Stimulated activated CD8-positive, alpha-beta memory T cell treated with anti-CD3 and anti-CD28 coated beads, Interleukin-2, amount 100 ng/mL, for 48 hours (primary cell): ENCODE measurements at places on chromosomes 7 and 10.

DNA sequence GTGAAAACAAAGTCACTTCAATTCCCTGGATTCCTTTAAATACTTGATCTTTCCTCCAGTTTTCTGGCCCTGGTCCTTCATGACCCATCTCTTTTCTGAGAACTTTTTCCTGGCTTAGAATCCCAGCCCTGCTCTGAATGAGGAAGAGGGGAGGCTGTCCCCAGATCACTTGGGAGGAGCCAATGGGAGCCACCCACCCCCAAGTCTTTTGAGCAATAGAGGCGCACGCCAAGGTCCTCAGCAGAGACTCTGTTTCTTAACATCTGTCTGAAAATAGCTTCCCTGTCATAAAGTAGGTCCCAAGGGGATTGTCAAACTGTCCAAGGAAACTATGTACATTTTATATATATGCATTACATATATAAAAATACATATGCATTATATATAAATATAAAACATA, 126.8 kb downstream of the ADRA2A start:
- DNase-seq = no peak

GRCh38 chr7:50645186-50645585, 80.0 kb upstream of the DDC start:
- no peak for DNase-seq

DNA sequence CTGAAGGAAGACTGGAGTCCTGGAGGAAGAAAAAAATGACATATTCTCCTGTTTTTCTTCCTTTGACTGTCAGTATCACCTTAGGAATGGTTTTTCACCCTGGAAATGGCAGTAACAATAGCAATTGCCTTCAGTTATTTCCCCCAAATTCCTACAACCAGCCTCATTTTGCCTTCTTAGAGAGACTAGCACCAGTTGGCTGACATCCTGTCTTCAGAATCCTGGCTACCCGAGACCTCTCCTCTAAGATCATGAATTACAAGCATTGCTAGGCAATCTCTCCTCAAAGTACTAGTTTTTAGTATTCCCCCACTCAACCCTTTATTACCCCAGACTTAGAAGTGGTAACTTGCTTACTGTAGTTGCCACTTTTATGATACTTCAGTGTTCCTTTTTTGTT, 53.4 kb downstream of the TAS2R16 start:
- no peak for DNase-seq

GRCh38 chr10:122331615-122332446, 42.7 kb upstream of the PLEKHA1 start:
- no peak for DNase-seq

- DNase-seq = no peak
Measured at GRCh38 chr7:71155236-71155635, 23.3 kb downstream of the GALNT17 start.

DNA sequence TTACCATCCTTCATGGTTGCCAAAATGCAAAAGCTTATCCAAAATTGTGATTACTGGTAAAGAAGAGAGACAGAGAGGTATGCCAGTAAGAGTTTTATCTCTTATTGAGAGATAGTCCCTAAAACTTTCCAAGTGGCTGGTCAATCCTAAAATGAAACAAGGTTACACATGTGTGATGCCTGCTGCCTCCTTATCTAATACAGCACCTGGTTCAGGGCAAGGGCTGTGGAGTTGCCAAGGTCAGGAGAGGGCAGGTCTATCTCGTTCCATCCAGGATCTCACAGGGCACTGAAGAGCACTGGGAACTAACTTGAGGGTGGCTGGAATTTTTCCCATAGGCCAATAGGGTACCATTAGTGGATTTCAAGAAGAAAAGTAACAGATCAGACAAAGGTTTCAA, 18.3 kb downstream of the VOPP1 start:
- no peak for DNase-seq
